ENCODE measurements at places on chromosomes 2 and 18.

- DNase-seq = no peak
These were observed 128.3 kb downstream of the PRPF40A start for GRCh38 chr2:152588998-152589397.

- peak; percentile 87 for DNase-seq
These were observed 4.4 kb downstream of the ANKRD23 start for GRCh38 chr2:96839293-96839874.

- no peak for DNase-seq
These were observed 31.7 kb upstream of the KCTD1 start for GRCh38 chr18:26579941-26580618.

- DNase-seq = no peak
These were observed 194.8 kb upstream of the ACVR2A start for GRCh38 chr2:147649998-147650397.

DNA sequence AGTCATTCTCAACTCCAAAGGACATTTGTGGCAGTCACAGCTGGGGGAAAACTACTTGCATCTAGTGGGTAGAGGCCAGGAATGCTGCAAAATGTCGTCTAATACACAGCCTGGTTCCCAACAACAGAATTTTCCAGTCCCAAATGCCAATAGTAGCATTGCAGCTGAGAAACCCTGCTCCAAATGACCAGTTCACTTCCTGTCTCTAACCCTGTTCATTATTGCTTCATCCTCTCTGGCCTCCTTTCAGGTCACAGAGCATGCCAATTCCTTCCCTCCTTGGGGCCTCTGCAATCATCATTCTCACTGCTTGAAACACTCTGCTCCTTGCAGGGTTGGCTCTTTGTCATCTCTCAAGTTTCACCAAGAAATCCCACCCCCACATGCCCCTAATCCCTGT is 139.1 kb downstream of the IRS1 start:
- DNase-seq = peak; percentile 23

GRCh38 chr2:141411419-141411818 is 719.4 kb downstream of the LRP1B start:
- no peak for DNase-seq

DNA sequence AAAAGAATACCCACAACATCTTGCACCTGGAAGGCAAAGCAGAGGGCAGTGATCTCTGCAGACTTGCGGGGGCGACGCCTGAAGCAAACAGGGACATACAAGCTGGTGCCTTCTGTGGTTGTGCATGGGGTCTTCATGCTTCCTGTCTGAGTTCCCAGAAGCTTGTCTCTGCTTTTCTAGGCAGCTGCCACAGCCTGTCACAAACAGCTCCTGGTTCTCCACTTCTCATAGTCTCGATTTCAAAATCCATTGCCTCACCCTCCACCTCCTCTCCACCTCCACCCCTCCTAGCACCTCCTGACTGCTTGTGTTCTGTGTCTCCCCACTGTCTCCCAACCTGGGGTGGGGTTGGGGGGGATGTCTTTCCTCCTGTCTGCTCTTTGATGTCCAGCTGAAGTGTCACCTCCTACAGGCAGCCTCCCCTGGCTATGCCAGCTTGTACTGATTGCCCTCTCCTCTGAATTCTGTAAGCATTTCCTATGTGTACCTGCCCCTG is 1.7 kb upstream of the PROC start:
- DNase-seq = no peak

DNA sequence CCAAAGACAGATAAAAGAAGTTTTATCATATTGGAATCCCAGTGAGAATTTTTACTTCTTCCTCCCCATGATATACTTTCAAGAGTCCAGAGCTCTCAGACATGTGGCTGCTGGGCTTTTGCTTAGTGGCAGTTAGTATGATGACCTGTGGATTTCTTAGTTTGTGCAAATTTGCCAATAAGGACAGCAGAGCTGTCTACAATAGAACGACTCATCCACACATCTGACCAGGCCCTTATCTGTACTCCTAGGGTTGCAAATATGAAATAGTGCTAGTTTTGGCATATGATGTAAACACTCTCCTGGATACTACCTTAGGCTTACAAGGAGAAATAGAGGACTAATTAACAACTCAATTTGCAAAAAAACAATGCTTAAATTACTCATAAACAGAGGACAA is 758.4 kb upstream of the TMEFF2 start:
- no peak for DNase-seq

DNA sequence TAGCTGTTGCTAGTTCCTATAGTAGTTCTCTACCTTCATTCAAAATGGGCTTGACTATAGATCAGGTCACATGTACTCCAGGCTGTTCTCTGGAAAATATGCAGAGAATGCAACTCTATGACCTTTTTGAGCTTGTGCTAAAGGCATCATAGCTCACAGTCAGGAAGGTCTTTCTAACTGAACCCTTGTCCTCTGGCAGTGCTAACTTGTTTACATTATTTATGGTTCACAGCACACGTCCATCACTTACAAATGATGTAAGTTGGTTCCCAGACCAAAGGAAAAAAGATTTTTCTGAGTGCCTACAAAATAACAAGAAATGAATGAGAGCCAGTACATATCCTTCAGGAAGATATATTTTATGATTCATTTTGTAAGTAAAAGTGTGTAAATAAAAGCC is 236.1 kb downstream of the GCA start:
- DNase-seq = no peak

GRCh38 chr2:236570081-236570868 is 650 bp downstream of the ACKR3 start:
- peak; percentile 60 for DNase-seq

DNA sequence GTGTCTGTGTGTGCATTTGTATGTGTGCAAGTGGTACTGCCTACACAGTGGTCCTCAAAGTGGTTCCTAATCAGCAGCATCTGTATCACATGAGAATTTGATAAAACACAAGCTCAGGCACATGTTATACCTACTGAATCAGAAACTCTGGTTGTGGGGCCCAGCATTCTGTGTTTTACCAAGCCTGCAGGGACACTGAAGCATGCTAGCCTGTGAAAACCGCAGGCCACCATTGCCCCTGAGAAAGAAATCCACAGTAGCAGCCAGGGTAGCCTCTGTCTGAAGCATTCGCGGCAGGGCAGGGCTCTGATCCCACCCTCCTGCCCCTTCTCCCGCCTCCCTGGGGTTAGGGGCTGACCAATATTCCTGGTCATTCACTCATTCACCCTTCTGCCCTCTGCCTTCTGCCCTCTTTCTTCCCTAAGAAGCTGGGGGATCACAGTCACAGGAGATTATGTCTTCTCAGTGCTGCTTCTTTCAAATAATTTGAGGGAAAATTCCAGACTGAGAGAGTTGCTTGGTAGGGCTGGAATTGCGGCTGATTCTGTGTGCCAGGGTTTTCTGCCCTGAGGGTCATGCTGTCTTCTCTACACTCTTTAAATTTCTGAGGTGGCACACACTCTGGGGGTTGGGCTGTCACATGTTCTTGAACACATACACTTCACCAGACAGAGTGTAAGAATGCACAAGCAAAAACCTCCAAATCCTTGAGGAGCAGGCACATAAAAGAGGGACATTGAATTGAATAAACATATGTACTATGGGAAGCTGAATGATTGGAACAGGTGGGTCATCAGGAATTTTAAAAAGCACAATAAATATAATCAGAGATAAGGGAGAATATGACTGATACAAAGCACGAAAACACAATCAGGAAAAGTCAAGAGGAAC is 126.6 kb upstream of the SEC11C start:
- DNase-seq = peak; percentile 75

- peak; percentile 35 for DNase-seq
These were observed 32.6 kb upstream of the E2F6 start for GRCh38 chr2:11498543-11499034.

DNA sequence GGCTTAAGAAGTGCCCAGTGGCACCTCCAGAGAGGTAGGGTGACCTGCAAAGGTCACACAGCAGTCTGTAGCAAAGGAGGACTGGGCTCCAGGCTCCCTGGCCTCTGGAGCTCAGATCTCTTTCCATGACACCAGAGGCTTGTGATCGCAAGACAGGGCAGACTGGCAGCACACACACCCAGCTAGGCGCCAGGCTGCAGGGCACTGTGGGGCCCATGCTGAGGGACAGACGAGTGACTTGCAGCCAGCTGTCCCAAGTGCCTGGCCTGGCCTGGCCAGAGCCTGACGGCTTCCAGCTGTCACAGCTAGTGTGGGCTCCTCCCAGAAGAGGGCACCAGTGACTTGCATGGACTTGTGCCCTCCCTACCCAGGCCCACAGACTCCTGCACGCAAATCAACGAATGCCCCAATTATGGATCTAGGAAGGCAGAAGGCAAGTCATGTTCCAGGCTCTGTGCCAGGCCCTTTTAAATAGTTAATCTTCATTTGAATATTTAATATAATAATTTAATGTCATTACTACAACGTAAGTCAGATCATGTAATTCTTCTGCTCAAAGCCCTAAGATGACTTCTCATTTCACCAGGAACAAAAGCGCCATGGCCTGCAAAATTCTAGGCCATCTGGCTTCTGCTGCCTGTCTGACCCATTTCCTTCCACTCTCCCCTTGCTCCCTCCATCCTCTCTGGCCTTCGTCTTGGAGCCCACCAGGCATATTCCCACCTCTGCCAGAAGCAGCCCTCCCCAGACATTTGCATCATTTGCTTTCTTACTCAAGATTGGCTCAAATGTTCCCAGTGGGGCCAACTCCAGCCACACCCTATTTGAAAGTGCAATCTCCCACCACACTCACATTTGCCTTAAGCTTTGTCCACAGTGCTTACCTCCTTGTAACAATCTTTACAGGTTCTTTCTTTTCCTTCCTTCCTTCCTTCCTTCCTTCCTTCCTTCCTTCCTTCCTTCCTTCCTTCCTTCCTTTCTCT is 3.7 kb upstream of the SPEG start:
- DNase-seq = no peak

DNA sequence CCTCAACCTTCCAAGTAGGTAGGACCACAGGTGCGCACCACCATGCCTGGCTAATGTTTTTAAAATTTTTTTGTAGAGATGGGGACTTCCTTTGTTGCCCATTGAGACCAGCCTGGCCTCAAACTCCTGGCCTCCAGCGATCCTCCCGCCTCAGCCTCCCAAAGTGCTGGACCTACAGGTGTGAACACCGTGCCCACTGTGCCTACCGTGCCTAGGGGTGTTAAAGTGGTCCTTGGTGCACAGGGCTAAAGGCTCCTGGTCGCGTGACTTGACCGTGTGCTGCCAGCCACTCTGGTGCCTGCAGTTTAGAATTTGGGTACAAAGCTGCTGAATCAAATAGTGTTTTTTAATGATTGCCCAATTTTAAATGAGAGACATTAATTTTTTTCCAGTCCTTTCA is 51.0 kb upstream of the KCNG2 start:
- DNase-seq = no peak

- no peak for DNase-seq
These were observed 499 bp upstream of the LMAN1 start for GRCh38 chr18:59359576-59359952.

GRCh38 chr2:215654148-215654819 is 218.4 kb upstream of the FN1 start:
- DNase-seq = no peak

- no peak for DNase-seq
These were observed 1003.5 kb downstream of the TSN start for GRCh38 chr2:122758967-122759366.

- DNase-seq = no peak
These were observed 13.9 kb upstream of the MAT2A start for GRCh38 chr2:85525029-85525428.

GRCh38 chr2:74081030-74081762 is 66.5 kb downstream of the BOLA3 start:
- DNase-seq = no peak

GRCh38 chr18:75714766-75715165 is 287.3 kb upstream of the SMIM21 start:
- no peak for DNase-seq

DNA sequence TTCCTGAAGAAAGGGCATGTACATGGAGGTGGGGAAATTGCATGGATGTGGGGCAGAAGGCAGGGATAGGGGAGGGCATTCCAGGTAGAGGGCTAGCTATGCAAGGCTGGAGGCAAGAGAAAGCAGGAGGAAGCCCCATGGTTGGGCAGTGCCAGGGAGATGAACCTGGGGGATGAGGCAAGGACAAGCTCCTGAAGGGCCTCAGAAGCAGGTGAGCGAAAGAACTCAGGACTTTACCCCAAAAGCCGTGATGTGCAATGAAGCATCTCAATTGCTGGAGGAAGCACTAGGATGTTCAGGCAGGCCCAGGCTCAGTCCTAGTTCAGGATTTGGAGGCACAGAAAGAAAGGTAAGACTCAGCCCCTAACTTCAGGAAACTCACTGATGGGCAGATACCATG is 117.0 kb upstream of the EPAS1 start:
- DNase-seq = no peak

GRCh38 chr2:224894356-224894755 is 147.9 kb downstream of the DOCK10 start:
- no peak for DNase-seq

- DNase-seq = no peak
These were observed 40.7 kb upstream of the NEMP2 start for GRCh38 chr2:190575263-190575662.
